ENCODE measurements at places on chromosomes 13 and 19.

GRCh38 chr19:35585848-35586247, at the start of gene PMIS2:
TSS of gene PMIS2 (plus strand) at chr19:35586173. CDS start at chr19:35586260, 87 bp downstream.
- DNase-seq: peak; percentile 21

DNA sequence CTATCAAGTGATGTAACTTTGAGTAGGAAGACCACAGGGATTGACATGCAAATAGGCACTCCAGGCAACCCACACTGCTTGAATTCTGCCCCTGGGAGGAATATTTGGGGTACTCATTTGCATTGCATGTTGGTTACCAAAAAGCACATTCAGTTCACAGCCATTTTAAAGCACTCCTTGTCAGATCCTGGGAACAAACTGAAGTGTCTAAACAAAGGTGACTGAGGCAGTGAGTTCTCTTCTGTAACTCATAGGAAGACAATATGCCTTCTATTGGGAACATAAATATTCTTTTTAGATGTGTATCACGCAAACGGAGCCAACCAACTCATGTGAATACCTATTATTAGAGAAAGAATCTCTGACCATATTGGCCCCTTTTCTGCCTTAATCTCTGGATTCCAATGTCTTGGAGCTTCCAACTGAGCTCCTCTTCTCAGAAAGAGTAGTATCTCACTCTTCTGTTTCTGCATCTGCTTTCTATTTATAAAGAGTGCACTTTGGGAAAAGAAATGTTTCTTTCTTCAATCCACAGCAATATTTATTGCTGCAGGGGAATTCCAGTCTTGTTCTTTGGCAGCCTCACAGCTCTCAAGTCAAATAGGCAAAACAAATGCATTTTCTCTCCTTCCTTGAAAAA, 125.7 kb upstream of the NBEA start:
- no peak for DNase-seq

DNA sequence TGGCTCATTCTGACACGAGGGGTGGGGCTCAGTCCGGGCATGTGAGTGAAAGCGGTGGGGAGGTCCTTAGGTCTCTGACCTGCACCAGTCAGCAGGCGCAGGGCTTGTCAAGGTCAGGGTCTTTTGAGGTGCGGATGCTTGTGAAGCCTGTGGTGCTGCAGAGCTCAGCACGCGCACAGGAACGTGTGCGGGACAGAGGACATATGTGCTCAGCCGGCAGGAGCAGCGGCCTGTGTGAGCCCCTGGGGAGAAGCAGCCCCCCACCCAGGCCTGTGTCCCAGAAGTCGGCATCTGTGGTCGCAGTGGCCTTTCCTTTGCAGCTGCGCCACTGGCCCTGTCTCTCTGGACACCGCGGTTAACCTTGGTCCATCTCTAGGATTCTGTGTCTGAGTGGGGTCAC, 30.9 kb downstream of the ATP4B start:
- no peak for DNase-seq

DNA sequence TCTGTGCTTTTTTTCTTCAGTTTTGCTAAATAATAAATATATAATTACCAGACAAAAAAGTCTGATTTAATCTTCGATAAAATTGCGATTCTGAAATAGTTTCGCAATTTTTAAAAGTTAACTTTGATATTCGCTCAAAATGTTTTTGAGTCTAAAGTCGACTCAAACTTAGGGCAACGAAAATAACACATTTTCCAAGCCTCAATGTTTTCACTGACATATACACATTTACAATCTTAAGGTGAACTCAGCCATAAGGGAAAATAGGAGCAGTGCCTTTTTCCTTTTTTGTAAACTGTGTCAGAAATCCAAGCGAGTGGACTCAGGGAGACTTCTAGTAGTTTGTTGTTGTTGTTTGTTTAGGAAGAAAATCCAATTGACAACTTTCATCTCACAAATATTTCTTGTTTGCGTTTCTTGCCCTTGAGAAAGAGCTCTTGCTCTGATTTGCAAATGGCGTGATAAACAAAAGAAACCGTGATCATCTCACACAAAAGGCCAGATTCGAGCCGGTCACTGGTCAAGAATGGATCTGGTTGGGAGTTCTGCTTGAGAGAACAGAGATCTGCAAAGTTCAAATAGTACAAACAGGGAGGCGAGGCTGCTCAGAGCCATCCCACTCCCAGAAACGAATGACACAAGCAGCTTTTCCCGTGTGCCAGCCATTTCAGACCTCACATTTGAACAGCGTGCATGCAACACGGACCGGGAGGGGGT, 2.1 kb downstream of the SOX21 start:
- DNase-seq: no peak

GRCh38 chr19:1167687-1168571, 6.1 kb downstream of the SBNO2 start:
- no peak for DNase-seq

DNA sequence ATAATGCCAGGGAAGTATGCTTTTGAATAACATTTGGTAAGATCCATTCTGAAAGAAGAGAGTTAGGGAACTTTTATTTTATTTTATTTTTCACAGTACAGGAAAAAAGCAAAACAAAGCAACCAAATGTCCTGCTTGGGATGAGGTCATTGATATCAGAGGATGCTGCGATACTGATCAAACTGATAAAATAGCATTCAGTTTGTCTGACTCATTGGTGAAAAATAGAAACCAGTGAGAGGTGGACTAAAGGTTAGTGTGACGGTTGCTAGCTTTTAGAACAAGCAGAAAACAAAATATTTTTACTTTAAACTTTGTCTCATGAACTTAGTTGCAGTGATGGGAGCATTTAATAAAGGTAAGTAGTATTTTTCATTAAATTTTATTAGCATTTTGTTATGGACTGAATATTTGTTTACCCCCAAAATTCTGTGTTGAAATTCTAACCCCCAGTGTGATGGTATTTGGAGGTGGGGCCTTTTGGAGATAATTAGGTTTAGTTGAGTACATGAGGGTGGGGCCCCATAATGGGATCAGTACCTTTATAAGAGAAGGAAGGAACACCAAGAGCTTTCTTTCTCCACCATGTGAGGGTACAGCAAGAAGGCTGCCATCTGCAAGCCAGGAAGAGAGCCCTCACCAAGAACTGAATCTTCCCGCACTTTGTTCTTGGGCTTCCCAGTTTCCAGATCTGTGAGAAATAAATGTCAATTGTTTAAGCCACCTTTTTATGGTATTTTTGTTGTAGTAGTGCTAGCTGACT, 37.3 kb downstream of the ITGBL1 start:
- peak; percentile 23 for DNase-seq

DNA sequence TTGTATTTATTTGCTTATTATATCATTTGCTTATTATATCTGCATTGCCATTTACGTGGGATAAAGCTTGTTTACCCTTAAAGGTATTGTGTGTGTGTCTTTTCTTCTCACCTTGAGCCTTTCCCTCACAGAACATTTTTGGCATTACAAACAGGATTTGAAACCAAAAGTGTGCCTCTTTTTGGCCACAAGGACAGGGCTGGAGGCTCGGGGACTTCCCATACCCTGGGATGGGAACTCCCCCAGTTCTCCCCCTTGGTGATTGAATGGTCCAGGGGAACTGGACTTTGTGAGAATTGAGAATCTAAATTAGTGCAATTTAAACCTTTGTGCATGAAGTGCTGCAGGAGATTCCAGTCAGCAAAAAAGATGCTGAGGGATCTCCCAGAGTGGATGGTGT, 2.4 kb upstream of the ZNF506 start:
- DNase-seq: no peak

GRCh38 chr13:42836930-42837690, 55.7 kb downstream of the FAM216B start:
- DNase-seq: peak; percentile 16

- DNase-seq: peak; percentile 64
These were observed 61.4 kb downstream of the RFX2 start for GRCh38 chr19:6048793-6049405.

DNA sequence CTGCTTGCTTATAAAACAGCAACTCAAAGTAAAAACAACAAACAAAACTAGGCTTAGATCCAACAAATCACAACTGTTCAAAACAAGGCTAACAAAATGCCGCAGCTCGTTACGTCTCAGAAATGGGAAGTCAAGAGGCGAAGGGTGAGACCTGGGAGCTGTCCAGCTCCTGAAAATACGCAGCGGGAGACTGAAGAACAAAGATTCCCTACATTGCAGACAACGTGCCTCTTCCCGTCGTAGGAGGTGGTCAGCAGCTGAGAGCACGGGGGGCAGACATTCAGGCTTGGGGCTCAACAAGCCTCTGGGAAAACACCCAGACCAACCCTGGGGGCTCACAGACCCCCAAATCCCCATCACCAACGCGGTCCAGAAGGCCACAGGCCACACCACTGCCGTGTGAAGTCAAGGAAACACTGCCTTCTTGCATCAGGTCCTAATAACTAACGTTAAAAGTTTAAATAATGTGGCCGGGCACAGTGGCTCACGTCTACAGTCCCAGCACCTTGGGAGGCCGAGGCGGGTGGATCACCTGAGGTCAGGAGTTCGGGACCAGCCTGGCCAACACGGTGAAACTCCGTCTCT, 13.5 kb downstream of the PLPP2 start:
- no peak for DNase-seq

DNA sequence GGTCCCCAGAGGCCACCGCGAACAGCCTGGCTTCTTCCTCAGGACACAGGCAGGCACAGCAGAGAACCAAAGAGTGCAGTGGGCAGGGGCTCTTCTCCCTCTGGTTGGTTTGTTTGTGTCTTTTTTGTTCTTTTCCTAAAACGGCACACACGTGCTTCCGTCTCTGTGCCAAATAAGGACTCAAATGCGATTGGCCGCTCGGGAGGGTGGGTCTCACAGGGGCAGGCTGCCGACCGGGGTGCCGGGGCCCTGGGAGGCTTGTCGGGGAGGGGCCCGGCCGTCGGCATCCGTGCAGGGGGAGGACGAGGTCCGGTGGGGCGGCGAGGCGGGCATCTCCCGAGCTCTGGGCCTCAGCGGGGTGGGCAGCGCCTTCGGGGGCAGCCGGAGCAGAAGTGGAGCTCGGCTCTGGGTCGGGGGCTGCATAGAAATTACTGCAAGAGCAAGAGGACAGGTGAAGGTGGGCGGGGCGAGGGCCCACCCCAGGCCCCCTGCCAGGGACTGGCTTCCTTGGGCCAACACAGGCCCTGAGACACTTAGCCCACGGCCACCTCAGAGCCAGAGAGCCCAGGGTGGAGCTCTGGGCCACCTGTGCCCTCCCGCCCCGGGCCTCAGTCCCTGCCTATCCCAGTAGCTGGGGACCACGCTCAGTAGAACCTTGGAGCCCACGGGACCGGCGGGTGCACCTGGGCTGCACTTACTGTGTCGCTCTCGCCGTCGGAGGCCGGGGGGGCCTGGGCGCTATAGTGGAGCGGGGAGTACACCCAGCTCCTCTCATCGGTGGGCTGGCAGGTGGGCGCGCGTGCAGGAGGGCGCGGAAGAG, 6.4 kb upstream of the CACTIN start:
- DNase-seq: no peak

DNA sequence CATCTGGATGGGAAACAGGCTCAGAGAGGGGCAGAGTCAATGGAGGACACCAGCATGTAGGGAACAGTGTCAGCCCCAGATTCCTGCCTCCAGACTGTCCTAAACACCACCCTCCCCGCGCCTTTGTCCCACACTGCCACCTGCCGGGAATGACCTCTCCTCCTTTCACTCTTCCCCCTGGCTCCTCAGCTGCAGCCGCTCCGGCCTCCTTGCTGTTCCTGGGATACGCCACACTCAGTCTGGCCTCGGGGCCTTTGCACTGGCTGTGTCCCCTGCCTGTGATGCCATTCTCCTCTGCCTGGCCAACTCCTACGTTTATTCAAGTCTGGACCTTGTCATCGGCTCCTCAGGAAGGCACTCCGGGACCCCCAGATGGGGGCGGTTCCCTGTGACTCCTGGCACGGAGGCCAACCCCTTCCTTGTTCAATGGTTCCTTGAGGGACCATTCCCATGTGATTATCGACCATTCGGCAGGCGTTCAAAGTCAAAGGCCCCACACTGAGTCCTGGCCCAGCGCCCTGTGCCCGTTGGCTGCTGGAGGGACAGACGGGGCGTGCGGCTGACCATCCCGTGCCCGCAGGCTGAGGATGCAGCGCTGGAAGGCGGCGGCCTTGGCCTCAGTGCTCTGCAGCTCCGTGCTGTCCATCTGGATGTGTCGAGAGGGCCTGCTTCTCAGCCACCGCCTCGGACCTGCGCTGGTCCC, 15.8 kb downstream of the FUT6 start:
- no peak for DNase-seq

DNA sequence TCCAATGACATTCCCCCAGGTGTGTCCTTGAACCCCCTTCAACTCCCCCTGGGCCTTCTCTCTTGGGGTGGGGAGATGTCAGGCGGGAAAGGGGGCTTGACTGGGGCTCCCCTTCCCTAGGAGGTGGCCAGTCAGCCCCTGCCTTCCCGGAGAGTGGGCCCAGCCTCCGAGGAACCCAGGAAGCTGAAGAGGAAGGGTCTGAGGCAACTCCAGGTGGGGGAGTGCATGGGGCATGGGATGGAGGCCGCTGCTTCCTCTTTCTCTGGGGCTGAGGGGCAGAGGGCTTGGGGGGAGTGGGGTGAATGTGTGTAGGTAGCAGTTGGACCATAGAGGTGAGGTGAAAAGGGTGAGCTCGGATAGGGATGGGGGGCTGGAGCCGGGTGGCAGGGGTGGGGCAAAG, 2.7 kb upstream of the INAFM1 start:
- no peak for DNase-seq

- no peak for DNase-seq
These were observed 16.9 kb upstream of the TFDP1 start for GRCh38 chr13:113567681-113568080.

DNA sequence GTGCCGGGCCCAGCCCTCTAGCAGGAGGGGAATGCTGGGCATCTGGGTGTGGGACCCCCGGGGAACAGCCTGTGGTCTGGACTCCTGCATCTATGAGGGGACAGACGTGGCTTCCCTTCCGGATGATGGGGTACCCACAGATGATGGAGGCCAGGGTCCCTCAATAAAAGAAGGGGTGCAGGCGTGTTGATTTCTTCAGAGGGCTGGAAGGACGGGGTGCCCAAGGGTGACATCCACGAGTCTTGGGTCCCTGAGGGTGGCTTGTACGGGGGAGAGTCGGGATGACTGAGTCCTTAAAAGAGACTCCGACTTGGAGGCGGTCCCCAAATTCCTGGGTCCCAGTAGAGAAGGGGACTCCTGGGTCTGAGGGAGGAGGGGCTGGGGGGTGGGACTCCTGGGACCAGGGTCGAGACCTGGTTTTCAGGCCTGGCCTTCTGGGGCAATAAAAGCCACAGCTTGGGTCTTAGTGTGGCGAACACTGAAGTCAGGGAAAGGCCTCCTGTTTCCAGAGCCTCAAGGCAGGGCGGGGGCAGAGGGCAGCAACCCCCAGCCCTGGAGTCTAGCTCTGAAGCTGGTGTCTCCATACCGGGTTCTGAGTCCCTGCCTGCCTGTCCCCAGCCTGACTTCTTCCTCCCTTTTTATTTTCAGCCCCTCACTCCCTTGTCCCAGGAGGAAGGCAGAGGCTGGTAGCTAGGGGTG, 459 bp upstream of the GRIN2D start:
- DNase-seq: no peak

- DNase-seq: no peak
These were observed 38.3 kb upstream of the KCTD4 start for GRCh38 chr13:45238945-45239795.

GRCh38 chr19:5961969-5962945, 15.7 kb downstream of the RANBP3 start:
- DNase-seq: no peak

All from WERI-Rb-1 (cell line).